ENCODE measurements at places on chromosomes 4 and X.

DNA sequence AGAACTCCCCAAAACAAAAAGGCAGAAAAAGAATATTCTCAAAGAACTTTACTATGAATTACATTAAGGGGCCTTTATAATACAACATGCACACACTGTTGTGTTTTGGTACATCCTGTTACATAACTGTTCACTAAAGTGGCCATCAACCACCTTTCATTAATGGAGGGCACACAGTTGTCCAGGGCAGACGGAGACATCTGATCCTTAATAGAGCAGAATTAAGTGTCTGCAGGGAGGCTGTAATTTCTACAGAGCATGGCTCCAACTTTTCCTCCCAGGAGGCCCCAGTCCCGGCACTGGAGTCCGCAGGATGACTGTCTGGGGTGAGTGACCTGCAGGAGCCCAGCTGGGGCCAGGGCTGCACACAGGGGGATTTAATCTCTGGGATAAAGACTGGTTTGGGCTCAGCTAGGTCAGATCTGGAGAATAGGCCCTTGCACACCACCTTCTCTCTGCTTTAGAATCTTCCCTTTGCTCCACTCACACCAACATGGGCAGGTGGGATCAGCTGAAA is 233.4 kb downstream of the MAML3 start:
- no peak for DNase-seq

- DNase-seq = no peak
Measured at GRCh38 chrX:120739300-120739699, 109.4 kb upstream of the C1GALT1C1 start.

GRCh38 chr4:6121276-6121850 is 79.0 kb downstream of the JAKMIP1 start:
- DNase-seq = no peak

DNA sequence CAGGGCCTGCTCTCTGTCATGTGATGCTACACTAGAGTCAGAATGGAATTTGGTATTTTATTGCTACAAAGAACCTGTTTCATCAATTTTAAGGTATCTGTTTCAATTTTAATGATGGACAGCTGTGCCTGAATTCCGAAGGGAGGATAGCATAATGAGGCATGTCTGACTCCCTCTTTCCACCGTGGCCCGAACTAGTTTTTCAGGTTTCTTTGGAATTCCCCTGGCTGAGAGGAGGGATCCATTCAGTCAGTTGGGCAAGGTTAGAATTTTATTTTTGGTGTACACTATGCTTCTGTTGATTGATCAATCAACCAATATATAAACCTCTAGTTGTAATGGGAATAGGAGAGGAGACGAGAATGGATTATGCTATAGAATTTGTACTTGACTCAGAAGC is 761.8 kb downstream of the FAM133A start:
- no peak for DNase-seq

DNA sequence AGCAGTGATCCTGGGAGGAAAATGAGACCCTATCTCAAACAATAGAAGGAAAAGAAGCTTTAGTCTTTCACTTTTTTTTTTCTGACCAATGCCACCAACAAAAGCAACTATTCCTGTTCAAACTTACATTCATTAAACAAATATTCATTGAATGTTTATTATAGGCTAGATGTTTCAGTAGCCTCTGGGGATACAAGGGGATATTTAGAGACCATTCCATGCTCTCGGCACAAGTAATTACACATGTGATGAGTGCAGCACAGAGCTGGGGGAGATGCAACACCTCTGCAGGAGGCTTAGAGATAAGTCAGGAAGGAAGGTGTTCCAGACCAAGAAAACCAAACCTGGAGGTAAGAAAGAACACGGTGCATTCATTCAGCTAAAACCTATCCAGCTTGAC is 68.3 kb downstream of the PALLD start:
- no peak for DNase-seq

GRCh38 chr4:145043306-145043705 is 54.7 kb downstream of the ANAPC10 start:
- no peak for DNase-seq

- no peak for DNase-seq
Measured at GRCh38 chr4:168070903-168071302, 21.4 kb upstream of the ANXA10 start.

- DNase-seq = no peak
Measured at GRCh38 chr4:145301386-145302080, 121.1 kb upstream of the OTUD4 start.

- DNase-seq = no peak
Measured at GRCh38 chrX:3176439-3176820, 135.2 kb downstream of the ARSF start.

DNA sequence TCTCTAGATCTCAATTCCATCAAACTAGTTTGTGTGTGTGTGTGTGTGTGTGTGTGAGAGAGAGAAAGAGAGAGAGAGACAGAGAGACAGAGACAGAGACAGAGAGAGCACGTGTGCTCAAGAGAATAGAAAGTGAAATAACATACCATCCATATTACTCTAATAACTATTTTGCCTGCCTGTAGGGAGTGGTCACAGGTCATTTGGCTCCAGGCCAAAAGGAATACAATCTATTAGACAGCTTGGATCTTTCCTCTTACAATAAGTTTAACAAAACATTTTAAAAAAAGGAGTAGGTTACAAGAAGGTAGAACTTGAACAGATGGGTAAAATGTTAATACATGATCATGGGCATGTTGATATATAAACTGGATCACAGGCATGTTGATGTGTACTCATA is 76.2 kb downstream of the COL4A6 start:
- no peak for DNase-seq

DNA sequence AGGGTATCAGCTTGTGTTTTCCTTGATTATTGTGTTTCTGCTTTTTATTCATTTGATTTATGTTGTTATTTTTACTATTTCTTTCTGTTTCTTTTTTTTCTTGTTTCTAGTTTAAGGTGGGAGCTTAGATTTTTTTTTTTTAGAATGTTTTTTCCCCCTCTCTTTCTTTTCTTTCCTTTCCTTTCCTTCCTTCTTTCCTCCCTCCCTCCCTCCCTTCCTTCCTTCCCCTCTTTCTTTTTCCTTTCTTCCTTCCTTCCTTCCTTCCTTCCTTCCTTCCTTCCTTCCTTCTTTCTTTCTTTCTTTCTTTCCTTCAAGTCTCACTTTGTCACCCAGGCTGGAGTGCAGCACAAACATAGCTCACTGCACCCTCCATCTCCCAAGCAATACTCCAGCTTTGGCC is 31.4 kb upstream of the PRDM8 start:
- no peak for DNase-seq

DNA sequence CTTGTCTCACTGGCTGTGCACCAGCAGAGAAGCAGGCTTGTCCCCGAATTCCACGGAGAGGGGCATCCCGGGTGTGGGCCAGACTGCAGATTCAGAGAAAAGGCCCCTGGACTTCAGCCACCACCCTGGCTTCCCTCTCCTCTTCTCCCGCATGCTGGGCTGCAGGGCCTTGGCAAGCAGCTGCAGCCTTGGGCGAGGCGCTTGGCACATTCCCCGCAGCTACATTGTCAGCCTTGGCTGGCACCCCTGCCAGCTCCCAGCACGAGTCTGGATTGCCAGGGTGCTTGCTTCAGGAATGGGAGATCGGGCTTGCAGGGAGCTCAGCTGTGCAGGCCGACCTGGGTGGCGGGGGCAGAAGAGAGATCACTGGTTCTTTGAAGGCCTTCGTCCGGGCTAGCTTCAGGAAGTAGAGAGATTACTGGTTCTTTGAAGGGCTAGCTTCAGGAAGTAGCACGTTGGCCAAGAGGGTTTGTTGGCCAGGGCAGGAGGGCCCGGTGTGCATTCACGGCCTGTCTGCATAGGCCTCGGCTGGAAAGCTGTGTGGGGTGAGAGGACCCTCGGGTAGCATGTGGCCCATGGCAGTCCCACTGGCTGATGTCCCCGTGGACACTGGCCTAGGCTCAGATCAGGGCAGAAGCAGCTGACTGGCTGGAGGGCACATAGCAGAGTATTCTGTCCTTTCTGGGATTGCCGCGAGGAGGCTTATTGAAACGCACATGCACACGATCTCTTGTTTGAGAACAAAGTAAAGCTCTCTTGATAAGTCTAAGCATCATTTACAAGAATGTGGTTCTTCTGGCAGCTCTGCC is 2.7 kb downstream of the ABCD1 start:
- no peak for DNase-seq

GRCh38 chr4:77145842-77146185 is 11.2 kb upstream of the CCNG2 start:
- no peak for DNase-seq

DNA sequence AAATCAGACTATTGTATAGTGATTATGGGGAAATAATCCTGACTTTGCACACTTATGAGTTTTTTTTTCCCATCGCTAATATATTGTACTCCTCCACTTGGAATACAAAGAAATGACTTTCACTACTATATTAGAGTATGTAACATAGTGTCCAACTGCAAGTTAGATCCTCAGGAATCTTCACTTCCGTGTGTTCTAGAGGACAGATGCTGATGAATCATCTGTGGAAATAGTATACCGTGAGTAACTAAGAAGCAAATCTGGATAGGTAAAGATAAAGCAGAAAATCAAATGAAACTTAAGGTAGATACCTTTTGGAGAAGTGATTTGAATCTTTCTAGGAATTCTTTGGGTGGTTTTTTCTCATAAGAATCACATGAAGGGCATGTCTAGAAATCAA is 8.3 kb downstream of the IL21 start:
- no peak for DNase-seq

- no peak for DNase-seq
Measured at GRCh38 chr4:183295711-183296110, 24.4 kb downstream of the CLDN22 start.

DNA sequence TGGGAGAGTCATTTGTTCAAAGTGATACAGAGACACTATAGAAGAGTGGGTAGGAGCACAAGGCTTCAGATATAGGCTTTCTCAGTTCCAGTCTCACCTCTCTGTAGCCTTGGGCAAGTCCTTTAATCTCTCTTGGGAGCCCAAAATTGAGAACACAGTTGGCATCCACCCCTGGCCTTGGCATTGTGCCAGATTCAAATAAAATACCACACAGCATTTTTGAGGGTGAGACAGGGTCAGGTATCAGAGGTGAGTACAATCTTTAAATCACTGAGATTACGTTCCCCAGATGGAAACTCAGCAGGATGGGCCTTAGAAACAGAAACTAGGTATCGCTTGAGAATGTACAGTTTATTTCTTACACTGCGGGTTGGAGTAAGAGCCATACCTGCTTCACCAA is 25.2 kb upstream of the SMIM10L2A start:
- no peak for DNase-seq

GRCh38 chr4:153814789-153815188 is 25.9 kb upstream of the SFRP2 start:
- no peak for DNase-seq

DNA sequence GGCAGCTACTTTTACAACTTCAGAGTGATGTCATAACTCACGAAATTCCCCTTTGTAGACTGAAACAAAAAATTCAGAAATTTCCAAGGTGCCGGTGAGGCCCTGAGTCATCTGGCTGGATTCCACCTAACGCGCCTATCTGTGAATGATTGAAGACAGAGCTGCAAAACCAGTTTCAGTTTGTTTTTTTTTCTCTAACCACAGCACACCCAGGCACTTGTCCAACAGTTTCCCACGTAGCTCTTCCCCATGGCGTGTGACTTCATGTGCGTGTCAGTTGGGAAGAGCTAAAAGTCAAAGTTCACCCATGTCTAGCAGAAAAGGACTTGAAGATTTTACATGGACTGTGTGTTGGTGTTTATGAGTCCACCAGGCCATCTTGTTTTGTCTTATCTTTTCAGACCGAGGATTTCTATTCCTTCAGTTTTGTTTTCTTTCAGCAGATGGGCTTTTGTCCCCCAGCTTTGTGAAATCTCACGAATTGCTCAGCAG is 16.4 kb downstream of the TCEANC start:
- peak; percentile 42 for DNase-seq

GRCh38 chrX:120310861-120311726 is at the start of gene TMEM255A:
Gene TMEM255A, minus strand, starts transcription at chrX:120311461. Its CDS starts 152 bp downstream, at chrX:120311309.
- DNase-seq = no peak

- DNase-seq = no peak
Measured at GRCh38 chr4:22877486-22878052, 184.8 kb downstream of the GBA3 start.

DNA sequence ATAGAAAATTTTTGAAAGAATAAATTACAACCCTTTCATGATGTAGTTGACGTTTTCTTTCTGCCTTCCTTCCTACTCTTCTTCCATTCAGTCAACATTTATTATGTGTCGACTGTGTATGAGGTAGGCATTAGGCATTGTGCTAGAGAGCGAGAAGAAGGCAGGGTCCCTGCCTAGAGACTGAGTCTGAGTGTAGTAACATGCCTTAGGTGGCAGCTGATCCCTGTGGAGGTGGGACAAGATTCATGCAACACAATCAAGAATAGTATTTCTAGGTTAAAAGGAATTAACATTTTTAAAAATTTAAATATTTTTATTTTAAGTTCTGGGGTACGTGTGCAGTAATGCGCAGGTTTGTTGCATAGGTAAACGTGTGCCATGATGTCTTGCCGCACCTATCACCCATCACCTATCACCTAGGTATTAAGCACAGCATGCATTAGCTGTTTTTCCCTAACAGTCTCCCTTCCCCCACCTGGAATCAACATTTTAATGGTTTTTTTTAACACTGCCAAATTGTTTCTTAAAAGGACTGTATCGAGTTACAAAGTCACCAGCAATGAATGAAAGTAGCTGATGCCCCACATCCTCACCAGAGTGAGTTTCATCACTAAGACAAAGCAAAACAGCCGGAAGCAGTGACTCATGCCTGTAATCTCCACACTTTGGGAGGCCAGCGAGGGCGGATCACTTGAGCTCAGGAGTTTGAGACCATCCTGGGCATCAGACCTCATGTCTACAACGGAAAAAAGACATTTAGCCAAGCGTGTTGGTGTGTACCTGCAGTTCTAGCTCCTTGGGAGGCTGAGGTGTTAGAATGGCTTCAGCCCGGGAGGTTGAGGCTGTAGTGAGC is 84.0 kb downstream of the WWC2 start:
- DNase-seq = peak; percentile 2

- DNase-seq = no peak
Measured at GRCh38 chr4:102612824-102613366, 111.7 kb downstream of the NFKB1 start.

DNA sequence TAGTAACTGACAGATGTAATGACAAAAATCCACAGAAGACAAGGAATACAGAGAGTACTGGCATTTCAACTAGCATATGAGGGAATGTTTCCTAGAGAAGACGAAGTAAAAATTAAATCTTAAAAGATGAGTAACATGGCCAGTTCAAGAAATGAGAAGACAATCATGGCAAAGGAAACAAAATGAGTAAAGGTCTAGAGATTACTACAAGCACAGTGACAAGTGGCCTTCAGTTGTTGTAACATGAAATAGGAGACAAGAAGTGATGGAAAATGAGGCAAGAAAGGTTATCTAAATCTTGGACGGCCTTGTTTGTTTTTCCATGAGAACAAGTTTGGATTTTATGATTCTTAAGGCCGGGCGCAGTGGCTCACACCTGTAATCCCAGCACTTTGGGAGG is 81.0 kb downstream of the PPA2 start:
- DNase-seq = no peak

DNA sequence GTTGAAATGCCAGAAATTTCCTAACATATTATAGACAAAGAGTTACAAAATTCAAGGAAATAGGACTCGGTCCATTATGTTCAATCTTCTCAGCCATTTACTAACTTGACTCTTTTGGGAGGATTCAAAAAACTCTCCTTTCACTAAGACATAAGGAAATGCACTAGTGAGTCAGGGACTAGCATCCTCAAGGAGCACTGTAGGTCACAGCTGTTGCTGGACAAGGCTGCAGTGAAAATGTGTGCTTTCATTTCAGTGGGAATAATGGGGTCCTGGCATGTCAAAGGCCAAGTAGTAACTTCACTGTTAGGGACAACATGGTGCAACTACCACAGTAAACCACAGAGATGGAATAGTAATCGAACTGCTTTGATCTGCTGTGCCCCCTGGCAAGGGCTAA is 56.9 kb upstream of the ABCG2 start:
- DNase-seq = no peak

- no peak for DNase-seq
Measured at GRCh38 chrX:15737190-15737958, 696 bp upstream of the CA5B start.

Data from stimulated activated CD4-positive, alpha-beta T cell treated with anti-CD3 and anti-CD28 coated beads, Interleukin-2, amount 100 ng/mL, for 4 hours (primary cell).